ENCODE measurements at places on chromosomes 11 and 22.
A peak's percentile ranks its signal among the peaks of the same experiment; 100 is the strongest.

GRCh38 chr11:35012467-35013191 is 96.2 kb downstream of the PDHX start:
- no peak for DNase-seq

- no peak for DNase-seq
These were observed 125.9 kb downstream of the TEAD1 start for GRCh38 chr11:12800032-12800671.

GRCh38 chr11:121035169-121035755 is 11.4 kb downstream of the TBCEL start:
- DNase-seq: no peak

DNA sequence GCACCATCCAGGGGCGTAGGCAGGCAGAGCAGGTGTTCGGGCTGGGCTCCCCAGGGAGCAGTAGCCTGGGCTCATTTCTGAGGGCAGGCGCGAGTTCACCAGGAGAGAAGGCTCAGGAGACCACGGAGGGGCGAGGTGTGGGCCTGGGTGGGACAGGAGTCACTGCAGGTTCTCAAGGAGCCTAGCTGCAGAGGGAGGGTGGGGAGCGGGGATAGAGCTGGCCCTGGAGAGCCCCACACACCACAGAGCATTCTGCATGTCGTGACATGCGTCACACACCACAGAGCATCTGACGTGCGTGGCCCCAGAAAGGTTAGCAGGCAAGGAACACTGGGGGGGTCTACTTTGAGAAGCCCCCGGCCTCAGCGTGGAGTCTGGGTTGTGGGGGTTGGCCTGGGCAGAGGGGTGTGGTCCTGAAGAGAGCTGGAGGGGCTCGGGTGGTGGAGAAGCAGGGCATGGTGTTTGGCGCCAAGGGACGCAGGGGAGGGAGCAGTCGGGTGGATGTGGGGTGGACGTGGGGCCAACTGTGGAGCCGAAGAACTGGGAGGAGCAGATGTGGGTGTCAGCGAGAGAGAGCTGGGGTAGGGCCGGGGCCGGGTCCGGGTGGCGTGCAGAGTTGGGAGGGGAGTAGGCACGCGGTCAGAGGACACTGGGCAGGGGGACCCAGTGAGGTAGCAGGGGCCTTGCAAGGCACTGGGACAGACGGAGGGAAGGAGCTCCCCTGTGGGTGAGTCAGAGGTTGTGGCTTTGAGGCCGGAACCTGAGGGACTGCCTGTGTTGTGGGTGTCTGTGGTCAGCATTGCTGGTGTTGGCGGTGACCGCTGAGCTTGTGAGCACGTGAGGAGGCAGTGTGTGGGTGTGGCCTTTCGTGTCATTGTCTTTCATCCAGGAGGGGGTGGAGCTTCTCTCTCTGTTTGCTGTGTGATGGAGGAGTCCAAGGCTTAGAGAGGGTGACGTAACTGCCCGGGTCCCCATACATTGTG is 25.5 kb downstream of the CTTN start:
- DNase-seq: no peak

- no peak for DNase-seq
These were observed 15.1 kb upstream of the CABP2 start for GRCh38 chr11:67538306-67538705.

- no peak for DNase-seq
These were observed 25.3 kb upstream of the NOX4 start for GRCh38 chr11:89516496-89516895.

DNA sequence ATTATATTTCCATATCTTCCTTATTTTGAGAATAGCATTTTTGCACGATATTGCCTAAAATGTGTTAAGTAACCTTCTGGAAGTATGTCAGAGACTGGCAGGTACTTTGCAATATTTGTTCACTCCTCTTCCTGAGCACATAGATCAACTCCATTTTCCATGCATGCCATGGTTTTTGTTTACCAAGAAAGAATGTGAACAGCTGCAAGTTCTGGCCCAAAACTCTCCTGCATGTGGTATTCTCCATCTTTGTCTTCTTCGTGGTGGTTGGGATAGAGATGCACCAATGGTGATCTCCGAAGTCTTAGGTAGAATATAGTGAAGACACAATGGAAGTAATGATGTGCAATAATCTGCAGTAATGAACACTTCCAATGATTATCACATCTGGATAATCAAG is 2241.0 kb upstream of the RAG2 start:
- DNase-seq: no peak

GRCh38 chr22:49143812-49144211 is 683.9 kb downstream of the BRD1 start:
- DNase-seq: no peak

DNA sequence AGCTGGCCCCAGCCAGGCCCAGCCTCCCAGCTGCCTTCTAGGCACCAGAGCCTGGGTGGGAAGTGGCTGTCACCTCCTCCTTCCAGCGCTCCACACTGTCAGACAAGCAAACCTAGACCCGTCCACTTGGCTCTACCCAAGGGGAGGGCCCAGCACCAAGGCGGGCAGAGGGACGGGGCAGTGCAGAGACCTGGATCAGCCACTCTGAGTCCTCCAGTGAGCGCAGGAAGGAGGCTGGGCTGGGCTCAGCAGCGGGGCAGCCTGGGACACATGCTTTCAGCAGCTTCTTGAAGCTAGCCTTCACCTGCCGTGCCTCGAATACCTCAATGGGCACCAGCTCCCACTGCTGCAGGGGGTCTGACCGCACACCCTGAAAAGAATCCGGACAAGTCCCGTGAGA is 18.8 kb downstream of the SBF1 start:
- no peak for DNase-seq

DNA sequence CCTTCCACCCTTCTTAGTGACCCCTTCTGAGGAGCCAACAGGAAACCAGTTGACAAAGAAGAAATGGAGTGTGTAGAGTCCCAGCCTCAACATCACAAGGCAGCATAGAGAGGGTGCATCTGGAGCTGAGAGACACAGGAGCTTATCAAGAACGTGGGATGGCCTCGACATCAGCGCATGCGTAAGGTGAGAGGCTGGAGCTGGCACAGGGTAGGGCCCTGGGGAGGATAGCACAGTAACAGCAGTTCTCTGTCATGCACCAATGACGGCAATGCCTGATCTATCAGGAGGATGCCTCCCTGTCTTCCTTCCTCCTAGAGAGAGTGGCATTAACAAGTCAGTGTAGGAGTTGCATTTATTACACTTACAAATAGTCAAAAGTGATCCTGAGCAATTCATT is 426.1 kb downstream of the NTM start:
- DNase-seq: no peak

- DNase-seq: peak; percentile 99
These were observed 2.2 kb upstream of the RPS19BP1 start for GRCh38 chr22:39534591-39535356.

- no peak for DNase-seq
These were observed 76.4 kb downstream of the COMMD9 start for GRCh38 chr11:36212564-36213392.

- DNase-seq: no peak
These were observed 250.3 kb downstream of the TBC1D22A start for GRCh38 chr22:47012589-47013370.

- no peak for DNase-seq
These were observed 21.1 kb upstream of the TMPRSS13 start for GRCh38 chr11:117950301-117950700.

GRCh38 chr11:34175284-34176019 is 70.0 kb downstream of the NAT10 start:
- DNase-seq: no peak

GRCh38 chr11:122261546-122261945 is 145.5 kb upstream of the BLID start:
- DNase-seq: no peak

GRCh38 chr11:68999093-68999747 is 13.8 kb downstream of the MRGPRF start:
- no peak for DNase-seq

- no peak for DNase-seq
These were observed 41.9 kb downstream of the TOLLIP start for GRCh38 chr11:1267441-1268100.

DNA sequence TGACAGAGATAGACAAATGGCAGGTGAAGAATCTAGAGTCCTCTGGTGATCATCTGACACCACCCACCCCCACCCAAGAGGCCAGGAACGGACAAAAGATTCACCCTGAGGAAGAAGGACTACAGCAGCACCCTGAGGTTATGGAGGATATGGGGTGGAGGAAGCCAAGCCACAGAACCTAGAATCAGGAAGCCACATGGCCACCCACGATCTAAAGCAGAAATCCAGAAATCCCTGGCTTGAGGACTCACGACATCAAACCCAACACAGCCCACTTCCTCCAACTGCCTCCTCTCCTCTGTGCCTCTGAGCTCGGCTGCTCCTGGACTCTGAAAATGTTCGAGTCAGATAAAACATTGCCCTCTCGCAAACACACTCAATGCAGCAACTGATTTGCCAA is 364.3 kb downstream of the SHANK2 start:
- DNase-seq: no peak

DNA sequence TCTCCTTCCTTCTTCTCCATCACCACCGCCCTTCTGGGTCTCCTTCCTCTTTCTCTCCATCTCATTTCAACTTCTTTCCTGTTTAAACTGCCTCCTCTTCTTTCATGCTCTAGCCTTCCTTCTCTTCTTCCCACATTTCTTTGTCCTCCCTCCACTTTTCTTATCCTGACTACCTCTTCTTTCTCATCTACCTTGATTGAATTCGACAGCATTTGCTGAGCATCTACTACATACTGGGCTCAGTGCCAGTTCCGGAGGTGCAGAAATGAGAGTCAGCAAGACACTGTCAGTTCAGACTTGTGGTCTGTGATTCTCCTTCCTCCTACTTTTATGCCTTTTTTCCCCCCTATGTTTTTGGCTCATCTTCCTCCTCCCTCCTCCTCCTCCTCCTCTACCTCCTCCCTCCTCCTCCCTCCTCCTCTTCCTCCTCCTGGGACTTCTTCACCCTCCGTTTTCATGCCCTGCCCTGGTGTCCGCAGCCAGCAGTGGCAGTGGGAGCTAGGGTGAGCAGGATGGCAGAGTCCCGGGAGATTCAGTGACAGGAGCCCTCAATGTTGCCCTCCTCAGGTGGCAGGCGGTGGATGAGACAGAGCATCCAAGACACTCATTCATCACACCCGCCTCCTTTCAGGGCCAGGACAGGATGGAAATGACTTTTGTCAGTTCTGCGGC is 146.0 kb upstream of the SEZ6L start:
- DNase-seq: no peak

DNA sequence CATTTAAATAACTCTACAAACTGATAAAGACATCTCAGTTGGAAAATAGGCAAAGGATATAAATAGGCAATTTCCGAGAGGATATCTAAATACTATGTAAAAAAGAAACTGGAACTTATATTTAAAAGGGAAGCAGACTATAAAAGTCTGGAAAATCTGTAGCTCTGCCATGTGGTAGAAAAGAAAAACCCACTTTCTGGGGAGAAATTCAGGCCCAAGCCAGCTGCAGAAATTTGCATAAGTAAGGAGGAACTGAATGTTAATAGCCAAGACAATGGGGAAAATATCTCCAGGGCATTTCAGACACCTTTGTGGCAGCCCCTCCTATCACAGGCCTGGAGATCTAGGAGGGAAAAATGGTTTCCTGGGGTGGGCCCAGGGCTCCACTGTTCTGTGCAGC is 97.8 kb upstream of the ZBED5 start:
- no peak for DNase-seq

DNA sequence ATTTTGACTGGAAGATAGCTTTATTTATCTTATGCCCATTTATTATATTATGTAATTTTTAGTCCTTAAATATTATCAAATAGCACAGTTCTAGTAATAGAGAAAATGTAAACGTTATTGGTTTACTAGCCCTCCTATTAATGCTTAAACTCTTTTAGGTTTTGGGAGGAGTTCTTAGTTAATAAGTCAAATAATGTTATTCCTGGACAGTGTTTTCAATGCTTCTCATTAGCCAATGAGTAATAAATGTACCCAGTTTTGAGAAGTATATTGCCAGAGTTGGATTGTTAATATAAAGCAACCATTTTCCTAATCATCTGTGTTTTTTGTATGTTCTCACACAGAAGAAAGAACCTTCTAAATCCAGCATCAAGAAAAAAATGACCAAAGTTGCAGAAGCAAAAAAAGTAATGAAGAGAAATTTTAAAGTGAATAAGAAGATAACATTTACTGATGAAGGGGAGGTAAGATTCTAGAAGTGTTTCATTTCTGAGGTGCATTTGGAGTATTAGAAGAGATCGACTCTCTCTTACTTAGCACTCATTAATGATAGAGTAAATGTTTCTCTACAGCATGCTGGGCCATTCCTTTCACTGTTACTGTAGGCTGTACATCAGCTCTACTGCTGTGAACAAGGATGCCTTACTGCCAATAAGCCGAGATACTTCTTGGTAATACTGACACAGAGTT is 173.4 kb downstream of the DDX10 start:
- no peak for DNase-seq

GRCh38 chr11:16786131-16786530 is 47.7 kb downstream of the C11orf58 start:
- no peak for DNase-seq

DNA sequence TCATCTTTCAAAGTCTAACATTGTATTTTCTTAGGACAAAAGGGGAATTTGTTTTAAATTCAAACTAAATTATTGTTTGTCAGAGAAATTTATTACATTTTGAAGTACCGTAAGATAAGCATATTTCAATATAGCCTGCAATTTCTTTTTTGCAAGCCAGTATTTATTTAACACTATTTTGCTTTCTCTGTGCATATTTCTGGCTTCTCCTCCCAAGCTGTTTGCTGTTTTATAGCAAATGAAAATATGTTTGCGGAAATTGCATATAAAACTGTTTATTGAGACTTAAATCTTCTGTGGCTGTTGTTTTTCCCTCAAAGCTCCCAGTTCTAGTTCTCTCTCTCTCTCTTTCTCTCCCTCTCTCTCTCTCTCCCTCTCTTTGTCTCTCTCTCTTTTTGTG is 866.8 kb downstream of the FAM181B start:
- no peak for DNase-seq

- DNase-seq: no peak
These were observed 260.6 kb downstream of the SOX6 start for GRCh38 chr11:16095756-16096155.

DNA sequence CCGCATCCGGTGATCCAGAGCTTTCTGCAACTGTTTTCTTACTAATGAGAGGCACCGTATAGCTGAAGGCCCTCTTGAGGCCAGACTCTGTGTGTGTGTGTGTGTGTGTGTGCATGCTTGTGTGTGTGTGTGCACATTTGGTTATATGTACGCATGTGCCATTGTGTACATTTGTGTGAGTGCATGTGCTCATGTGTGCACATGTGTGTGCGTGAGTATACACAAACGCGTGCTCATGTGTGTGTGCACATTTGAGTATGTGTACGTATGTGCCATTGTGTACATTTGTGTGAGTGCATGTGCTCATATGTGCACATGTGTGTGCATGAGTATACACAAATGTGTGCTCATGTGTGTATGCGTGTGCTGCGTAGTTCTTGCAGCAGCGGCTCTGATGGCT is 12.3 kb upstream of the FGF19 start:
- DNase-seq: no peak
